ENCODE measurements at places on chromosomes 1 and 21.
A peak's percentile ranks its signal among the peaks of the same experiment; 100 is the strongest.

- DNase-seq: peak; percentile 72
Observed at GRCh38 chr1:212291505-212292134, 6.4 kb downstream of the PPP2R5A start.

DNA sequence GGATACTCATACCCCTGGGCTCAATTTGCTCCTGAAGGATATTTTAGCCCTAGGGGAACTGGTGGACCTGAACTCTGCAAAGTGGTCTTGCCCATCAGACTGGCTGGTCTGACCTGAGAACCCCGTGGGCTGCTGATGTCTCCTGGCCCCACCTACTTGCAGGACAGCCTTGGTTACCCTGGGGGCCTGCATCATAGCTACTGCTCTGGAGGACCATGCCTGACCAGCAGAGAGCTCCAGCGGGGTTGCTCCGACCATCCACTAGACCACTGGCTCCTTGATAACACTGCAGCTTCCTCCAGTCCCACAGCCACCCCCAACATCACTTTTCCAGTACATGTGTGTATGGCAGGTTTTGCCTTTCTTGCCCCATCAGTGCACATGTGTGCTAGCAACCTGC lies 331.6 kb upstream of the BRINP3 start:
- no peak for DNase-seq

- no peak for DNase-seq
Observed at GRCh38 chr1:101875891-101876290, 120.8 kb downstream of the OLFM3 start.

DNA sequence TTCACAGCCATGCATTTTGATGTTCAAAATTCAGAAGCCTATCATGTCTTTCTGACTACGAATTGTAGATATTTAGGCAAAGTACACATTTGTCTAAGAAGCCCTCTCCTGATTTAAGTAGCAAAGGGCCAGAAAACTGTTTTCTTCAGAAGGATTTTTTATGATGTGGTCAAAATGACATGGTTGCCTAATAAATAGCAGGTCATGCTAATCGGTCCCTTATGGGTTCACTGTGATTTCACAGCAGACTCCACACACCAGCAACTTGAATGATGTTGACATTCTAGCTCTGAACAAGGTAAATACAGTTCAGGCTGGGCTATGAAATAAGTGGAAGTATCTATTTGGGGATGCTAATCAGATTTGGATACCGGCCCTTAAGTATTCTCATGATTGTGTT lies 178.7 kb upstream of the DPYD start:
- DNase-seq: no peak

GRCh38 chr21:16580661-16581060 lies 850.9 kb downstream of the USP25 start:
- DNase-seq: peak; percentile 55

GRCh38 chr1:6627841-6628545 lies 3.3 kb downstream of the THAP3 start:
- no peak for DNase-seq

- no peak for DNase-seq
Observed at GRCh38 chr1:115794976-115795639, 26.6 kb upstream of the CASQ2 start.

GRCh38 chr1:119336848-119337247 lies 31.7 kb upstream of the HAO2 start:
- no peak for DNase-seq

DNA sequence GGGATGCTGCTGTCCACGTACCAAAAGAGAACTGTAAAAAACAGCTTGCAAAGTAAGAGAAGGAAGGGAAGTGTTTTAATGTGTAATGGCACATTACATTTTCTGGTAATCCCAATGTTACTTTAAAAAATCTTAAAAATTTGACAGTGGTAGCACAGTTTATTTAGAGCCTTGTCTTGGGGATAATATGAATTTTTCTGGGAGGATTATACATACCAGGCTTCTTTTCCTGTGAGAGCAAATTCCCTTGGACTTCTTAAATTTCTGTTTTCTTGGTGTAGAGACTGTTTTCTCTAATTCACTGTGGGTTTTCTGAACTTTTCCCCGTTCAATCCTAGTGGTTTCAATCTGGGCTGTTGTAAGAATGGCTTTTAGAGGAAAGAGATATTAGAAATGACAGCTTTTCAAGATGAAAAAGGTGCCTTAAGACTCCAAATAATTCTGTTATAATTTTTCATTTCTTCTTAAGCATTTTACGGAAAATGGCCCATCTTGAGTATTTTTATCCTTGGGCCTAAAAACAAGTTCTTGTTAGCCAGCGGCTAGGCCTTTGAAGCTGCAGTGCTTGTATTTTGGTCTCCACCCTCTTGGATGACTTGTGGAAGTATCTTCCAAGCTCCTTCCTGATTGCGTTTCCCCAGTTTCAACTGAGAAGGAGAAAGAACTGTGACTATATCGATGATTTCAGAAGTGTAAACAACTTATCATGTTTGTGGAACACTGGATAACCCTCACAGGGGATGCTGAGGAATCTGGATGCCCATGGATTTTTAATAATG lies 70.0 kb downstream of the LEPR start:
- no peak for DNase-seq

- peak; percentile 76 for DNase-seq
Observed at GRCh38 chr1:237279629-237280028, 237.6 kb downstream of the RYR2 start.
